Stimulated activated CD4-positive, alpha-beta T cell treated with anti-CD3 and anti-CD28 coated beads, TNF-alpha, amount 100 ng/mL, for 1 hour (primary cell): ENCODE measurements at places on chromosomes 2 and 18.

- no peak for DNase-seq
Measured at GRCh38 chr18:48580782-48581181, 42.0 kb downstream of the CTIF start.

- DNase-seq = no peak
Measured at GRCh38 chr2:66547887-66548286, 113.0 kb downstream of the MEIS1 start.

DNA sequence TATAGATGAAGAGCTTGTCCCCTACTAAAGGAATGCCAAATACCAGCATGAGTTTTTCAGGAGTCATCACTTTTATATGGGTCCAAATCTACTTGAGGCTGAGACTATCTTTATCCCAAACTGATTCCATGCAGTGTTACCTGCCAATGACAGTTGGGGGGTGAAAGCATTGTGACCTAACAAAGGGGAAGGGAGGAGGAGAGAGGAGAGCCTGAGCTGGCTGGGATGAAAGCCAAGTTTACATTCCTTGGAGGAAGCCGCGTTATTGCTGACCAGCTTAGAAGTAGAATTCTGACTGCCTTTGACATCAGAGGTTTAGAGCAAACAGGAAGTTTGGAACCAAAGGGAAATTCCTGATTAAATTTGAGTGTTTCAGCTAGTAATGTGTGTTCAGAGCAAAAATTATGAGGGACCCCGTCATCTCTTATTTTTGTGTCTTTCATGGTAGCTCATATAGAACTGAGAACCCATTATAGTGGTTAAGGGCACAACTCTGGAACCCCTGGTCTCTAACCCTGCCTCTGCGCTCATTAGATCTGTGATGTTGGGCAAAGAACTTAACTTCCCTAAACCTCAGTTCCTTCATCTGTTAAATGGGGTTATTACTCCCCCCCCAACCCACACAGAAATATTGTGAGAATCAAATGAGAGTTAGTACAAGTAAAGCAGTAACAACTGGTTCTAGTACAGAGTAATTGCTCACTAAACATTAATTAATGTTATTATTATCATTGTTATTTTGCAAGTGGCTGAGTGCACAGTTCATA is 199.3 kb upstream of the EPAS1 start:
- DNase-seq = no peak

DNA sequence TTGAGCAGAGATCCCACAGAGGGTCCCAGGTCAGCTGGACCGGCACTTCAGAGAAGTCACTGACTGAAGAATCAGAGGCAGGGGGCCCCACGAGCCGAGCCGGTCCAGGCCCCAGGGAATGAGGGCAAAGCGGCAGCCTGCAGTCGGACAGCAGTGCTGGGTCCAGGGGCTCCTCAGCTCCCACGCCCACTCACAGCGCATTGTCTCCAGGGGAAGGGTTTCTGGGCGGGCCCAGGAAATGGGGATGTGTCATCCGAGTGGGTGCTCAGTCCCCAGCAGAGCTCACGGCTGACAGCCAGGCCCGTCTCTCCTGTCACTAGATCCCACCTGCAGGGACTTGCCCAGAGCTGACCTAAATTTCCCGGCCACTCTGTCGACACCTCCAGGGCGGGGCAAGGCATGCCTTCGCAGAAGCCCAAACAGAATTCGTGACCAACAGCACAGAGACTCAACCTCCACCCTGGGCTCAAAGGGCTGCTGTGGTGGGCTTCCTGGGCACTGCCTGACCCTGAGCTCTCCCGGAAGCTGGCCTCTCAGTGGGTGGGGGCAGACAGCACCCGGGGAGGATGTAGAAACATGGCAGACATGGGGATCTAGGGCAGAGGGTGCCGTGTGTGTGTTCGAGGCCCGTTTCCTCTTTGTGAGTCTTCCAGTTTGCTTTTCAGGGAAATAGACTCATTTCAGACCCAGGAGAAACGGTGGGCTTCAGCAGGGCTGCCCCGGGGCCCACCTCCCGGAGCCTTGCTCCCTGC is 42.1 kb upstream of the TAF1B start:
- peak; percentile 38 for DNase-seq
